ENCODE measurements at places on chromosomes 7 and 10.

DNA sequence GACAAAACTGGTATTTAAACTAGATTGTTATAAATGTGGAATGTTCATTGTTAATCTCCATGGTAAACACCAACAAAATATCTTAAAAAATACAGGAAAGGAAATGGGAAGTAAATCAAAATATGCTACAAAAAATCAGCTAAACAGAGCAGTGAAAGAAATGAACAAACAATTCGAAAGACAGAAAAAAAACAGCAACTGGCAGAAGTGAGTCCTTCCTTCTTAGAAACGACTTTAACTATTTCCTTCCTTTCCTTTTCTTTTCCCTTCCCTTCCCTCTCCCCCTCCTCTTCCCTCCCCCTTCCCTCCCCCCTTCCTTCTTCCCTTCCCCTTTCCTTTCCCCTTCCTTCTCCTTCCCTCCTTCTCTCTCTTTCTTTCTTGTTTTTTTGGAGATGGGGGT lies 12.8 kb downstream of the ZNF248 start:
- DNase-seq, result no peak

GRCh38 chr7:148241700-148242293 lies 348.8 kb upstream of the C7orf33 start:
- DNase-seq, result no peak

DNA sequence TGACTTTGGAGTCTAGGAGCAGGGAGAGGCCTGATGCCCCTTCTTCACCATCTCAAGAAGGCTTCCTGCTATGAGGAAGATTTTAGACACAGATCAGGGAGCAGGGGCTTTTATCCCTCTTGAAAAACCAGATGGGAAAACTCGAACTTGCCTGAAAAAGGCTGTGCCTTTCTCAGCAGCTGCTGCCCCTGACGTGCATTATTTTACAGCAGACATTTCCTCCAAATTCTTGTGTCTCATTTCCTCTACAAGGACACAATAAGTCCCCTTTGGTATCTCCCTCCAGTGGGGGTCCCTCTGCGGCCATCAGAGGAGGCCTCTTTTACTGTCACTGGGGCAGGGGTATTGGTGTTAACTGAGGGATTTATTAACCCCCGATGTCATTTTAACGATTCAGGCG lies 38.0 kb upstream of the AQP1 start:
- DNase-seq, result no peak

- DNase-seq, result no peak
Measured at GRCh38 chr10:110258542-110258941, 46.2 kb downstream of the SMNDC1 start.

DNA sequence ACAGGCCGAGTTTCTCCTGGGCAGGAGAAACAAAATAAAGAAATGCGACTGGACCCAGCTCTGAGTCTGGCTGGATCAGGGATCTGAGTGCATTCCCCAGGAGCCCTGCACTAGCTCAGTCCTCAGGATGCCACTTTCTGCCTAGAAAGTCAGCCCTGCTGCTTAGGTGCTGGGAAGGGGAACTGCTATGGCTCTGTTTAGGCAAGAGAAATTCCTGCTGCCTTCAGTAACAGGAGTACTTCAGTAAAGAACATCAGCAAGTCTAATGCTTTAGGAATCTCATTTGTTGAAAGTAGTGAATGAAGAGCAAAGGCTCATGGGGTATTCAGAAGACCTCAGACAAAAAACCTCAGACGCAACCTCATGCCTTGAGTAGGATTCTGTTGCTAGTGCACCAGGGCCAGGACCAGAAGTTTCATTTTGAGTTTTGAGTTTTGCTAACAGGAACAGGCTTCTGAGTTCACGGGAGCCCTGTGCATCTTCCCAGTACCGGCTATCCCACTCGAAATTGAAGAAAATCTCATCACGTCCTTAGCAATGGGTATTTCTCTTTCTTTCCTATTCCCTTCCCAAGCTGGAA lies 170.8 kb upstream of the CDCA7L start:
- no peak for DNase-seq

GRCh38 chr7:49151146-49151545 lies 226.8 kb downstream of the CDC14C start:
- DNase-seq, result no peak

GRCh38 chr10:42640610-42641229 lies 2.4 kb upstream of the ZNF33B start:
- DNase-seq, result no peak

DNA sequence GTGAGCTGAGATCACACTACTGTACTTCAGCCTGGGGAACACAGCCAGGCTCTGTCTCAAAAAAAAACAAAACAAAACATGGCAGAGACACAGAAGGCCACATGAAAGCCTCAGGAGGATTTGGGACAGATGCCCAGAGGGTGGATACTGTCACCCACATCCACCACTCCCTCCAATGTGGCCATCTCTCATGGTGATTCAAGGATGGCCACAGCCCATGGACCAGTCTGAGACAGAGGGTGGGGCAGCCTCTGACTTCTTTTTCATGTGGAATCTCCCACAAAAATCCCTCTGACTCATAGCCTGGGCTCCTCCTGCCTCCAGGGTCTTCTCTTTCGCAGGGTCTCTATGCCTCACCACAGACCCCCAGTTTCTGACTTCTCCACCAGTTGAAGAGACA lies 59.0 kb upstream of the GTF2I start:
- no peak for DNase-seq

DNA sequence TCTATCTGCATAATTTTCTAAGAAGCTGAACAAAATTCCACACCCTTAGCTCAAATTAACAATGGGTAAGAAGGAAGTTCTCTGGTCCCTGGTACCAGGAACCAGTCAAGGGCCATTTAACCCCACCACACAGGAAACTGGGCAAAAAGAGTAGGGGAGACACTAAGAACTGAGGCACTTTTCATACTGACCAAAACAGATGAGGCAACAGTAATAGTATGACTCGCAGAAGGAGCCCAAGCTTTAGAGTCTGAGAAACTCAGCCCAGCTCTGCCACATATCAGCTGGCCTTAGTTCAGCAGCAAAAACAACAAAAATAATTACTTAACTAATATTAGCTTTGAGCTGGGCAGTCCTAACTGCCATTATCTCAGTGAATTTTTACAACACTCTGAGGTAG lies 221.2 kb downstream of the FAM107B start:
- no peak for DNase-seq
